Activated CD8-positive, alpha-beta memory T cell treated with anti-CD3 and anti-CD28 coated beads for 4 hours (primary cell): ENCODE measurements at places on chromosomes 2 and 18.
A peak's percentile ranks its signal among the peaks of the same experiment; 100 is the strongest.

GRCh38 chr2:181104512-181105115 is 124.2 kb downstream of the UBE2E3 start:
- DNase-seq = no peak

- no peak for DNase-seq
Observed at GRCh38 chr18:50079571-50080295, 115.2 kb downstream of the MYO5B start.

DNA sequence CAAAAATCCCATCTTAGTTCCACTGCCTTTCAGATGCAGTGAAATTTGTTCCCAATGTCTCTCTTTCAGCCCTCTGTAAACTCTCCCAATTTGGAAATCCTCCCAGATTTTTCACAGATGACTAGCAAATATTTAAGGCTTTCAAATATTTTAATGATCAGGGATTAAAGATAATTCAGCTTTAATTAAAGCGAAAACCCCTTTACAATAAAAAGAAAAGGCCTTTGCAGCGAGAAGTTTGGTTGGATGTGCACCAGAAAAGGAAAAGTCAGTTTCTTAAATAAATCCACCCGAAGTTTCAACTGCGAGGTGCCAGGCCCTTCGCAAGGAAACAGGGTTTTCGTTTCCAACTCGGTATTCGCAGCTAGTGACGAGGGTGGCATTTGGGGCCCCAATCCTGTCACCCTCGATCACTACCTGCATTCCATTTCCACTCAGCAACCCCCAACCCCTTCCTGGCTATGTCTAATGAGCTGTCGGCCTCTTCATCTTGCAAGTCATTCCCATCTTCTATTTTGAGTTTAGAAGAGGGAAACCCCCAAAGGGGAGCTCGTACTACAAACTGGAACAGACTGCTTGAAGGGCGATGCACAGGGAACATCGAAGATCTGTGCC is 1.5 kb downstream of the RAX start:
- no peak for DNase-seq

DNA sequence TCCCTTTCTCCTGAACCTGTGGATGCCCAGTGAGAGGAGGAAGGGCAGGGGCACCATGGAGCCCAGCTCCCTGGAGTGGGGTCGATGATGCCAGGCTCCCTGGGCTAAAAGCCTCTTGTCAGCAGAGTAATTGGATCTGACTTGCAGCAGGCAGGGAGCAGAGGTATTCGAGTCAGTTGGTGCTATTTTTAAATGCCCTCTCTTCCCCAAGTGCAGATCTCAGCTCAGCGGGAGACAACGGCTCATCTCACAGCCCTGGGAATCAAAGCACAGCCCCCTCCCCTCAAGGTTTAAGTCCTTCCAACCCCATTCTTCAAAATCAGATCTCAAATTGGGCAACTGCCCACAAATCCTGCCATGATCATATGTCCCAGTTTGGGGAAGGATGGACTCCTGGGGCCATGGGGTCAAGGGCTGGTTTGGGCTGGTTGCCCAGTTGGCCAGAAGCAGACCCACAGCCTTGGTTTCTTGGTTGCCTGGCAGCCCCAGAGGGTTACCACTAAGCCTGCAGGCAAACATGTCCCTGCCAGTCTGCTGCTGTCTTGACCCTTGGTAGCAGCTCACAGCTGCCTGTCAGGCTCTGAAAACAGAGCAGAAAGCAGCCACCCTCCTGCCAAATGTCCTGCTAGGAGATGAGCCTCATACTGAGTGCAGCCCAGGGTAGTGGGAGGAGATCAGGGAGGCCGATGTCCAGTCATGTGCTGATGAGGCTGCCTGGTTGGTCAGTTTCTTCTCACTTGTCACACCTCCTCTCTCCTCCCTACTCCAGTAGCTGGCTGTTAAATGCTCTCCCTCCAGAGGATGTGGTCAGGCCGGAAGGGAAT is 244.9 kb downstream of the LOXHD1 start:
- DNase-seq = no peak

- no peak for DNase-seq
Observed at GRCh38 chr2:144083211-144083610, 436.7 kb downstream of the ZEB2 start.

DNA sequence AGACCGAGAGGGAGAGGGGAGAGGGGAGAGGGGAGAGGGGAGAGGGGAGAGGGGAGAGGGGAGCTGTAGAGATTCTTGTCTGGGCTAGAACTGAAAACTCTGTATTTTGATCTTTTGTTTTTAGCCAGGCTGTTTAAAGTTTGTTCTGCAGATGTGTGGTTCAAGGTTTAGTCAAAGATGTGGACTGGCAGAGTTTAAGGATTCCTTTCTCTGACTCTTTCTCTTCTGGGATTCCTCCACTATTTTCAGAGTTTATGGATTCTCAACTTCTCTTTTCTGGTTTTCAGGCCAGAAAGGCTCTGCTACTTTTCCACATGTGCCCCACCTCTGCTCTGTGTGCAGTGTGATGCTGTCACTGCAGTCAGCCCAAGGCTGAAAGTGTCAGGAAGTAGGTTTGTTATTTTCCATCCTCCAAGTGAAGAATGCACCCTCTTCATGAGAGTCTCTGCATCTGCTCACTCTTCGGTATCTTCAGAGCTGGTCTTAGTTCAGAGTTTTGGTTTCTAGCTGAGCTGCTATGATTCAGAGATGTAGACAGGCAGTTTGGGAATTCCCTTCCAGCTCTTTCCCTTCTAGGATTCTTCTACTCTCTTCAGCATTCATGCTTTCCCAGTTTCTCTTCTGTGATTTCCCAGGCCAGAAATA is 130.9 kb upstream of the SMAD7 start:
- DNase-seq = no peak

DNA sequence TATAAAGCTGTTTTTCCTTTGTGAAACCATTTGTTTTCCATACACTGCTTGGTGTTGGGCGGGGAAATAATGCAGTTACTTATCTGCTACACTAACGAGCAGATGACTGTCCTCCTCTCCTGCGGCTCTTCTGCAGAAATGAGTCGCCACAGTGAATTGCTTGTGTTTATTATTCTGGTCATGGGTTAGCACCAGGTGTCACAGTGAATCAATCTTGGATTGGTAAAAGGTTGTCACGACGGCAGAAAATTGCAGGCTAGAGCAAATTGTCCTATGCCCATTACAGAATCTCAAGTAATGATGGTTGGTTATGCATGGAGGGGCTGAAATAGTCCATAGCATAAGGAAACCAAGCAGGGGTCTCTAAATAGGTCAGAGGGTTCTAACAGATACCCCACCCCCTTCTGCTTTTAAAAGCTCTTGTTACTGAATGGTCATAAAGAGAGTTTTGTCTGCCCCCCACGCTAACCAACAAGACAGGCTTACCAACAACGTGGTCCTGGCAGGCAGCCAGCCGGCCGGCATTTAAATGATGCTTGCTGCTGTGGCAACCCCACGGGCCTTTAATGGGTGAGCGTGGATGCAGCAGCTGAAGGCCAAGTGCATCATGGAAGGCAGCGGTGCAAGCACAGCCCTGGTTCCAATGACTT is 29.5 kb downstream of the RAB31 start:
- DNase-seq = no peak

- no peak for DNase-seq
Observed at GRCh38 chr2:134137182-134137611, 116.7 kb upstream of the MGAT5 start.

GRCh38 chr2:166485558-166486178 is 8.4 kb downstream of the SCN7A start:
- no peak for DNase-seq

- no peak for DNase-seq
Observed at GRCh38 chr2:15554525-15555218, 6.5 kb downstream of the NBAS start.

DNA sequence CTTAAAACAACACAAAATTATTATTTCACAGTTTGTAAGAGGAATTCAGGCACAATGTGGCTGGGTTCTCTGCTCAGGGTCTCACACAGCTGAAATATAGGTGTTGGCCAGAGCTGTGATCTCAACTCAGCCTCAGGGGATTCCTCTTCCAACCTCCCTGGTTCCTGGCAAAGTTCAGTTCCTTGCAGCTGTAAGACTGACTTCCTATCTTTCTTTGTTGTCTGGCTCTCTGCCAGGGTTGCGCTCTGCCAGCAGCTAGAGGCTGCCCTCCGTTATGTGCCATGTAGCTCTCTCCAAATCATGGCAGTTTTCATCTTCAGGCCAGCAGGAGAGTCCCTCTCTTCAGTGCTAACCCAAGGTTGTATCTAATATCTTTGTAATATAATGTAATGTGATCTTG is 272.5 kb upstream of the KCNJ3 start:
- DNase-seq = no peak

DNA sequence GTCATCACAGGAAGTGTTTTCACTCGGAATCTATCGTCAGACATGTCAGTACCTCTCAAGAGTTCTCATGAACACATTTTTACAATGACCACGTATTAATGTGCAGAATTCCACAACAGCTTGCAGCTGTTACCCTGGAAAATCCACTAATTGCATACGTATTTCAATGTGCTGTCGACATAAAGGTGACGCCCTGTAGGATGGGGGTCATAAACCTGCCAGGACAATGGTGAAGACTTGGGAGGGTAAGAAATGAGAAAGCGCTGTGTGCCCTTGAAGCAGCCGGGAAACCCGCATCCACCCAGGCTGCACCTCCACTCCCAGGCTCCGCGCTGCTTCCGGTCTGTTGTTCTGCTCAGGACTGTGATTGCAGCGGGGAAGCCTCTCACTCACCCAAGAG is 14.0 kb downstream of the TMEM18 start:
- DNase-seq = no peak

- DNase-seq = peak; percentile 48
Observed at GRCh38 chr2:48114256-48114655, 208.0 kb upstream of the FBXO11 start.

DNA sequence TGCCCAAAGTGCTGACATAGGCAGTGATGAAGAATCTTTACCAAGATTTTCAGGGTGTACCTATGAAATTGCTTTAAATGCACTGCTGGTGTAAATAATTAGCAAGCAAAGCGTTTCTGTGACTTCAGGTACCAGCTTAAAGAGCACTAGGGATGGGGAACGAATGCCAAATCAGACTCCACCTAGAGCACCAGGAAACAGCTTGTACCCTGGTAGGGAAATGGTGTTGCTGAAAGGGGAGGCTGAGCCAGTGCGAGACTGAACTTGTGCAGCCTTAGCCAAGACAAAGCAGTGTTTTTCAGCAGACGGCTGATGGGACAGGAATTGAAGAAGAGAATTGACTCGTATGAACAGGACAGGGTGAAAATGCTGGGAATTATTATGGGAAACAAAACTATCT is 65.6 kb downstream of the TWSG1 start:
- DNase-seq = no peak

- no peak for DNase-seq
Observed at GRCh38 chr2:211512806-211513205, 956.4 kb downstream of the CPS1 start.

DNA sequence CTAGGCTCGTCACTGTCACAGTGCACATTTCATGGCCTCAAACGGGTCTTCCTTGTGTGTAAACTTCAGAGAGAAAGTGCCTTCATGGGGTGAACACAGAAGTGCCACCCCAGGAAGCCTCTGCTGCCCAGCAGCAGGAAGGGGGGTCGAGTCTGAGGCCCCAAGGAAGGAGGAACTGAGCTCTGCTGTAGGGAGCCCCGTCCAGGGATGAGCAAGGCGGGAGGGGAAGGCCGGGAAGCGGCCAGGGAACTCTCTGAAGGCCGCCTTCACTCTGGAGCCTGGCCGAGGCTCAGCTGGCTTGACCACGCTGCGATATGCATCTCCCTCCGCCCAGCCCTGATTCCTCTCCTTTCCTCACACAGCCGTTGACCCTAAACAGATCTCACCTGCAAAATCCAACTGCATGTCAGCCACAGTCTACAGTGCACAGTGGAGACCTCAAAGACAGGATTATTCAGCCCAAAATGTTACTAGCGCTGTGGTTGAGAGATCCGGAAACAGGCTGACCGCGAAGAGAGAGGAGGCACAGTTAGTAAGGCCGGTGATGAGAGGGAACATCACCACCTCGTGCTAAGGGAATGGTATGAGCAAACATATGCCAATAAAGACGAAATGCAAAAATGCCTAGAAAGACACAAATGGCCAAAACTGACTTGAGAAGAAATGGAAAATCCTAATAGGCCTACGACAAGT is 34.2 kb upstream of the CTDP1 start:
- no peak for DNase-seq

DNA sequence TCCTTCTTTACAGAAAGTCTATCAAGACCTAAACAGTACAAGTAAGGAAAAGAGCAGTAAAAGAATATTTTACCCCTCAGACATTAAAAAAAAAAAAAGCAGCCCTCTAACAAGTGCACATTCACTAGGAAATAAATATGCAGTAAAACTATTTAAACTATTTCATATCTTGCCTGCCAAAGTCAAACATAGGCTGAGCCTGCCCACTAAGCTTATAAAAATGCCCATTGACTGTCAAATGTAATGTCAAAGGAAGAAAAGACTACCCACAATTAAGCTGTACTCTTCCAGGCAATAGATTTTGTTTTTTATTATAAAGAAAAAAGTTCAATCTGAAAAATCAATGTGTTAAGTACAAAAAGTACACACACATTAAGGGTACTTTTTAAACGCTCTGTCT is 11.8 kb downstream of the ALS2 start:
- DNase-seq = no peak

GRCh38 chr2:39902103-39902502 is 123.0 kb upstream of the THUMPD2 start:
- DNase-seq = no peak

GRCh38 chr2:200423541-200423940 is 86.3 kb downstream of the KCTD18 start:
- no peak for DNase-seq

DNA sequence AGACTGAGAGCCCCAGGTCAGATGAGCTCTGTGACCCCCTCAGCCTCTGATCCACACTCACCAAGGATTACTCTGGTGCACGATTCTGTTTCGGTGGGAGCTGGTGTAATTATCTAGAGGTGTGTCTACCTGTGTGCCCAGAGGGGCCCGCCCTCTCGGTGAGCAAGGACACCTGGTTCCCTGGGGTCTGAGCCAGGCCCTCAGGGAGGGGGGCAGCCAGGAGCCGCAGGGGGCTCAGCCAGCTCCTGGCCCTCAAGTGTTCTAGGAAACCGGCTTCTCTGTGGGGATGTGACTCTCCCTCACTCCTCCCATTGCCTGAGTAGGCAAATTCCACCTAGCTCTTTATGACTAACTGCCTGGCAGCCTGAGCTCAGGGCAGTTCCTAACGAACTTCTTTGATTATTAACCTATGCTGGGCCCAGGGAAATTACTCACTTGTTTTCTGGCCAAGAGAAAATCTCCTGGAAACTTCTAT is 17.4 kb downstream of the AGAP1 start:
- no peak for DNase-seq

DNA sequence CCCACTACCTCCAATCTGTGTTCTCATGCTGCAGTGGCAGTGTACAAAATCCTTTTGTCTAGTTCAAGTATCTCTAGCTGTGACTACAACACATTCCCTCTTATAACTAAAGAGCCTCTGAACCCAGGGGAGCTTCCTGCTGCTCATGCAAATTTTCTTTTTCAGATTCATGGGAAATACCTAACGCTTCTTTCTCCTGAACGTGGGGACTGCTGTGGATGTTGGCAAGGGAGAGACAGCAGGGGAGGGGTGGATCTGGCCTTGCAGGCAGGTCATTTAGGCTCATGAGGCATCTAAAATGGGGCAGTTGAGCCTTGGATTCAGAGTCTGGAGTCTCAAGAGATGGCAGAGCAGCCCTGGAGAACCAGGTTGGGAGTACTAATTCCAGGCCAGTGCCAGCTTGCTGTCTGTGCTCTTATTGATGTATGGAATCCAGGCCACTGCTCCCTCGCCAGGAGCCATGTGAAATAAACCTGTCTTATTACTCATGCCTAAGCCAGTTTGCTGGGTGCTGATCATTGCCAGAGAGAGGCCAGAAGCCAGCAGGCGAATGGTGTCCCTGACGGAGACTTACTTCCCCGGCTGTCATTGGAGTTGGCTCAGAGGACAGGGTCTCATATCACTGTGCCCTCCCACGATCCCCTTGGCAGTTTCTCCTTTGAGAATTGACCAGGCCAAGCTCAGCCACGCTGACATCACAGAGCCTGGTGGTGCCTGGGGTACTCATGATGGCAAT is 29.2 kb upstream of the TNP1 start:
- no peak for DNase-seq
